ENCODE measurements at places on chromosomes 3 and 15. TPM values are rescaled to one million over a fixed set of nuclear protein-coding genes. Genes with fewer than 3 reads are reported as not detected.

DNA sequence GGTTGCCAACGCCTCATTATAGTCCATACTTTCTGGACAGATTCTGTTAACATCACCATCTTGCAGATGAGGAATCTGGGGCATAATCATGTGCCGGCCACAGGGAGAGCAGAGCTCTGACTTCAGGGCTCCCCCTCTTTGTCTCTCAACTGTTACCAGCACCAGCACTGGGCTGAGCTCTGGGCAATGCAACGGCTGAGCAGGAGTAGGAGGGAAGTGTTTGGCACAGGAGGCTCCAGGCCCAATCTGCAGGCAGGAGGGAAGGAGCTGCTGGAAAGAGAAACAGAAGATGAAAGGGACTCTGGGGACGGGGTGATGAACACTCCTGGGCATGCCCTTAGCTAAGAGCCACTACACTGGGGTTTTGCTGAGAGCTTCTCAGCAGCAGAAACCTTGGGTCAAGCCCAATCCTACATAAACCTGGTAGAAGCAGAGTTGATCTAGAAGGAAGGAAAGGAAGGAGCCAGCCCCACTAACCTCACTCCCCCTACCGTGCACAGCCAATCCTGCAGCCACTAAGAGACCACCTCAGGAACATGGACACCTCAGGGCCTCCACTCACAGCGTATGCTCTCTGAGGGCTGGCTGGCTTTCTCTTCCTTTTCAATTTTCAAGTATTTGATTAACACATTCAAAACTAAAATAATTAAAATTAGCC, 73.1 kb upstream of the SPATA12 start:
- H3K4me3 ChIP-seq, result no peak overlapping the region
- peaks cover 18% of the 10 kb centered on the region for H3K27me3 ChIP-seq
- DNase-seq, result no peak
- peaks cover 25% of the 10 kb centered on the region for H3K4me1 ChIP-seq

- peaks cover 2% of the 10 kb centered on the region for H3K27me3 ChIP-seq
- H3K36me3 ChIP-seq, result no peaks in the 10 kb centered on the region
- no peak overlapping the region for H3K27ac ChIP-seq
- DNase-seq, result no peak
- no peaks in the 10 kb centered on the region for H3K4me1 ChIP-seq
These were observed 343.5 kb downstream of the PDCD6IP start for GRCh38 chr3:34141841-34142337.

The NAA50 gene
- 91.0 TPM for total RNA-seq

- peaks cover 3% of the 10 kb centered on the region for H3K27me3 ChIP-seq
- DNase-seq, result no peak
- H3K4me3 ChIP-seq, result no peak overlapping the region
These were observed 971.4 kb downstream of the MCTP2 start for GRCh38 chr15:95202569-95203349.

DNA sequence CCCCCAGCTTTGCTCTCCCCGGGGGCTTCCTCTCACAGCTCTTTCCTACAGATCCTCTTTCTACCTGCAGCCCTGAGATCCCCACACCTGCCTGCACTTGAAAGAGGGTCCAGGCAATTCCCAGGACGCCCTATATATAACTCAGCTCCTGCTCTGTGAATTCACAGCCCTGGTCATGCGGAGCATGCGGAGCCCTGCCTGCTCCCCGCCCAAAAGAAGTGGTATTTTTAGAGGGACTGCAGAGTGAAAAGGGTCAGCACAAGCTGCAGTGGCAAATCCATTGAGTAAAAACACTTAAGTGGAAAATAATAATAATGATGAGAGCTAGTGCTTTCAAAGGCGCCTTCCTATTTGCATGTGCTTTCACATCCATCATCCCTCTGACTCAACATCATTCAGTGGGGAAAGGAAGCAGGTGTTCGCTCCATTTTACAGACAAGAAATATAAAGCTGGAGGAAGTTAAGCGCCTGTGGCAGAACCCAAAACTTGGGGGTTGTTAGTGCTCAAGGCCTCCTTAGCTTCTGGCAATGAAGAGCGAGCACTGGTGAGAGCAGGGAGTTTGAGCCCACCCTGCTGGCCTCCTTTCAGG, 76.3 kb upstream of the LIPC start:
- peaks cover 5% of the 10 kb centered on the region for H3K27me3 ChIP-seq
- no peak overlapping the region for H3K4me3 ChIP-seq
- H3K36me3 ChIP-seq, result no peaks in the 10 kb centered on the region

GRCh38 chr3:79361748-79362378, 405.9 kb downstream of the ROBO1 start:
- no peaks in the 10 kb centered on the region for H3K36me3 ChIP-seq
- no peak for DNase-seq
- no peak overlapping the region for H3K4me3 ChIP-seq
- H3K4me1 ChIP-seq, result no peaks in the 10 kb centered on the region
- H3K27ac ChIP-seq, result no peak overlapping the region

The PRRT3 gene
- 5.9 TPM for total RNA-seq

The IL17RE gene
- 0.94 TPM for total RNA-seq

- DNase-seq, result no peak
- H3K36me3 ChIP-seq, result peaks cover 14% of the 10 kb centered on the region
- no peaks in the 10 kb centered on the region for H3K27me3 ChIP-seq
- no peak overlapping the region for H3K4me3 ChIP-seq
These were observed 10.1 kb upstream of the JMJD7 start for GRCh38 chr15:41817781-41818180.

GRCh38 chr3:102258666-102259227, 176.1 kb upstream of the ZPLD1 start:
- H3K36me3 ChIP-seq, result no peaks in the 10 kb centered on the region
- no peak overlapping the region for H3K4me3 ChIP-seq
- H3K4me1 ChIP-seq, result no peaks in the 10 kb centered on the region
- no peak overlapping the region for H3K27ac ChIP-seq

- DNase-seq, result no peak
- H3K36me3 ChIP-seq, result no peaks in the 10 kb centered on the region
- H3K27me3 ChIP-seq, result no peaks in the 10 kb centered on the region
- peaks cover 4% of the 10 kb centered on the region for H3K4me1 ChIP-seq
- no peak overlapping the region for H3K4me3 ChIP-seq
- no peak overlapping the region for H3K27ac ChIP-seq
These were observed 49.4 kb downstream of the CHCHD6 start for GRCh38 chr3:126753191-126754160.

The C3orf85 gene
- not detected for total RNA-seq

GRCh38 chr15:66789029-66790025, 87.3 kb downstream of the SMAD6 start:
- no peaks in the 10 kb centered on the region for H3K36me3 ChIP-seq
- peaks cover 2% of the 10 kb centered on the region for H3K27me3 ChIP-seq
- no peak for DNase-seq
- H3K4me3 ChIP-seq, result no peak overlapping the region
- H3K27ac ChIP-seq, result no peak overlapping the region

The TMCO5A gene
- total RNA-seq, result not detected

The AMOTL2 gene
- total RNA-seq, result not detected

The TSPAN3 gene
- total RNA-seq, result 18.0 TPM

- peaks cover 5% of the 10 kb centered on the region for H3K27me3 ChIP-seq
- DNase-seq, result no peak
- no peak overlapping the region for H3K4me3 ChIP-seq
- no peaks in the 10 kb centered on the region for H3K36me3 ChIP-seq
- H3K27ac ChIP-seq, result no peak overlapping the region
These were observed 581.3 kb downstream of the UNC13C start for GRCh38 chr15:54559405-54560069.

DNA sequence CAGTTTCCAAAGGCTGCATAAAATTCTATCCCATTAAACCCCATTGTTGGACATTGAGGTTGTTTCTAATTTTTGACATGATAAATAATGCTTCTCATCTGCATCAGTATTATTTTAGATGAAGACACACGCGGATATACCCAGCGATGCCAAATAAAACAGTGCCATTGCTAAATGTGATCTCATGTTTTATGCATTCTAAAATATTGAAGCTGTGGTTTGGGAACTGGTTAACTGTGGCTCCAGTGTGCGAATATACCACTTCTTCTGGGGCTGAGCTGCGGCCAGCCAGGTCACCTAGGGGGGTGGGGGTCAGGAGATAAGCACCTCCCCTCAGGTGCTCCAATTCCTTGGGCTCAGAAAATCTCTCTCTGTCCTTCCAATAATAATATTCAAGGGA, 230.0 kb downstream of the ADAMTS9 start:
- H3K36me3 ChIP-seq, result no peaks in the 10 kb centered on the region
- H3K27me3 ChIP-seq, result peaks cover 9% of the 10 kb centered on the region
- H3K4me1 ChIP-seq, result peaks cover 2% of the 10 kb centered on the region
- no peak overlapping the region for H3K27ac ChIP-seq
- DNase-seq, result no peak

GRCh38 chr3:152785051-152785450, 49.9 kb upstream of the P2RY1 start:
- H3K27ac ChIP-seq, result no peak overlapping the region
- H3K27me3 ChIP-seq, result peaks cover 3% of the 10 kb centered on the region
- H3K4me3 ChIP-seq, result no peak overlapping the region
- no peaks in the 10 kb centered on the region for H3K4me1 ChIP-seq

- H3K4me1 ChIP-seq, result peaks cover 2% of the 10 kb centered on the region
- no peak overlapping the region for H3K4me3 ChIP-seq
- H3K27me3 ChIP-seq, result peaks cover 33% of the 10 kb centered on the region
- no peak for DNase-seq
- no peaks in the 10 kb centered on the region for H3K36me3 ChIP-seq
These were observed 213.1 kb downstream of the FGF12 start for GRCh38 chr3:192514081-192514753.

The CEMIP gene
- total RNA-seq, result not detected

GRCh38 chr3:53719796-53720195, 126.4 kb downstream of the CHDH start:
- no peak for DNase-seq
- peaks cover 12% of the 10 kb centered on the region for H3K27me3 ChIP-seq
- no peaks in the 10 kb centered on the region for H3K36me3 ChIP-seq

DNA sequence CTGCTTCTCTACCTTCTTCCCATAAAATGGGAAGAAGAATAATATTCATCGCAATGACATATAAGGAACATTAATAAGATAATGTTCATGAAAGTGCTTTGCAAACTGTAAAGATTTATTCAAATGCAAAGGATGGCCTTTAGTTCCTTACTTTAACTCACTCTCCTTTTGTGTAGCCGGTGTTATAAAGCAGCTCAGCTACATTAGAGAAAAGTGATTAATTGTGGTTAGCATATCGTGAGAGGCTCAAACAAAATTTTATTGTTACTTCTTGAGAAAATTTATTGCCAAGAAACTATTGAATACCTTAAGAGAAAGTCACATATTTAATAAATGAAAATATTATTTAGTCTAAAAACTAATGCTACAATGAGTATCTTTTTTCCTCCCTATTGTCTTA, 250.7 kb upstream of the NR2E3 start:
- H3K27ac ChIP-seq, result no peak overlapping the region
- DNase-seq, result no peak
- no peak overlapping the region for H3K4me3 ChIP-seq
- H3K4me1 ChIP-seq, result no peaks in the 10 kb centered on the region

The OXTR gene
- 0.45 TPM for total RNA-seq

The MEGF11 gene
- not detected for total RNA-seq

All from activated naive CD8-positive, alpha-beta T cell treated with anti-CD3 and anti-CD28 coated beads, Interleukin-2, amount 10 ng/mL, durations not matched to agents 7 days and 5 days (primary cell).